ENCODE measurements at places on chromosomes 5 and 9.

DNA sequence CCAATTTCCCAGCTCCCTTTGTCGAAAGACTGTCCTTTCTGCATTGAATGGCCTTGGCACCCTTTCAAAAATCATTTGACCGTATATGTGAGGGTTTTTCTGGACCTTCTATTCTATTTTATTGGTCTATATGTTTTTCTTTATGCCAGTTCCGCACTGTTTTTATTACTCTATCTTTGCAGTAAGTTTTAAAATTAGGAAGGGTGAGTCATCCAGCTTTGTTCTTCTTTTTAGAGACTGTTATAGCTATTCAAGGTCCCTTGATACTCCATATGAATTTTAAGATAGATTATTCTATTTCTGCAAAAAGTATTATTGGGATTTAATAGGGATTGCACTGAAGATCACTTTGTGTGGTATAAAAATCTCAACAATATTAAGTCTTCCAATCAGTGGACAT, 44.2 kb upstream of the STARD4 start:
- DNase-seq: no peak

- peak; percentile 38 for DNase-seq
Observed at GRCh38 chr5:98770209-98770910, 3.1 kb upstream of the RGMB start.

- DNase-seq: no peak
Observed at GRCh38 chr9:8287501-8287900, 487.9 kb upstream of the DMAC1 start.

GRCh38 chr5:52825826-52826225, 38.1 kb downstream of the ITGA1 start:
- DNase-seq: no peak

DNA sequence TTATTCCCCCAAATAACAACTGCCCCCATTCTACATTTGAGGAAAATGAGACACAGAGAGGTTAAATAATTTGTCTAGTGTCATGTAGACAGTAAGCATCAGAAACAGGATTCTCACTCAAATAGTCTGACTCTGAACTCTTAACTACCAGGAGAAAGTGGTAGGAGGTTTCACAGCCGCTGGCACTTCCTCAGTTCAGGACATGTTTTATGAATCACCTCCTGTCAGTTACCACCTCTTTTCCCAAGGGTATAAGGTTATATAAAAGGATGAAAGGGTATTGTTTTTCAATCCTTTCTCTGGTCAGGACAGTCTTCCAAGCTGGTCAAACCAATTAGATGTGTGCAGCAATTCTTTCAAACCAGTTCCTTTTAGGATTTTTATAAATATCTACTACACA, 52.1 kb downstream of the TSSK1B start:
- DNase-seq: no peak

DNA sequence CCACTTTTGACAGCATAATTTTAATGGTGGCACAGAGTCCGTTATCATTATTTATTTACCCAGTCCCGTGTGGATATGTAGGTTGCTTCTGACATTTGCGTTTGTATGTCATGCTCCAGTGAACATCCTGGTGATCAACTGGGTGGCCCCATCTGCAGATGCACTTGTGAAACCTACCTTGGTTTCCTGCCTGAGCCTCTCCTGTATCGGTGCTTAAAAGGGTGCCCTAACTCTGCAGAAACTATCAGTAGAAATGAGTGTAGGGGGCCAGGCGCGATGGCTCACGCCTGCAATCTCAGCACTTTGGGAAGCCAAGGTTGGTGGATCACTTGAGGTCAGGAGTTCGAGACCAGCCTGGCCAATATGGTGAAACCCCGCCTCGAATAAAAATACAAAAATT, 92.1 kb upstream of the IER5L start:
- DNase-seq: no peak

- DNase-seq: no peak
Observed at GRCh38 chr5:130666462-130666861, 498.6 kb downstream of the HINT1 start.

DNA sequence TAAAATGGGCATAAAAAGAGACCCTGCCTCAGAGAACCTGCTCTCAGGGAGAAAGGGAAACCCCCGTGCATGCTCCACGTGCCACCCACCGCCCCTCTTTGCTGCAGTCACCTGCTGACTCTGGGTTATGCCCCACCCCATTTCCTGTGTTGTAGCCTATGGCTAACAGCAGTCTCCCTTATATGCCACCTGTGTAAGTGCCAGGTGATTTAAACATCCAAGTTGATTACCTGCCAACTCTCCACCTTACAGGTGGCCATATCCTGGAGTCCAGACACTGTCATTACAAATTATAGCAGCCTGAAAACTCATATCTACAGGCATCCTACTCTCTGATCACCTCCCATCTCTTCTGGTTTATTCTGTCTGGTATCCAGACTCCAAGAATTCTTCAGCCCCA, 242.6 kb downstream of the HSPA4 start:
- no peak for DNase-seq

DNA sequence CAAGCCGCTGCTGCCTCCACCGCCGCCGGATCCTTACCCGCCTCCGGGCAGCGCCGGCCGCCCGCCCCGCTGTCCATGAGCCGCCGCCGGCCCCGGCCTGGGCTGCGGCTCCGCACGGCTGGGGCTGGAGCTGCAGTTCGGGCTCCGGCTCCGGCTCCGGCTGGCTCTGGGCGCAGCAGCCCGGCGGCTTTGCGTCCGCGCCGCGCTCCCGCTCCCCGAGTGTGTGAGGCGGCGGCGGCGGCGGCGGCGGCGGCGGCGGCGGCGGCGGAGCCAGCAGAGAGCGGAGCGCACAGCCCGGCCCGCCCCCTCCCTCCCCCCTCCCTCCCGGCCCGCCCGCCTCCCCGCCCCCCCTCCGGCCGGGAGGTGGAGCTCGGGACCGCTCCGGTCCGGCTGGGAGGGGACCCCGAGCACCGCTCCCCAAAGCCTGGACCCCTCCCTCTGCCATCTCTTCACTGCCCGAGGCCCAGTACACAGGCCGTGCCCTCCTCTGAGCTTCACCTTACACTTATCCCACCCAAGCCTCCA, at the start of gene PCDH1:
TSS of gene PCDH1 (minus strand) at position 225 of the 525 bp plus-strand sequence. CDS start at position 77, 148 bp downstream.
- DNase-seq: no peak

DNA sequence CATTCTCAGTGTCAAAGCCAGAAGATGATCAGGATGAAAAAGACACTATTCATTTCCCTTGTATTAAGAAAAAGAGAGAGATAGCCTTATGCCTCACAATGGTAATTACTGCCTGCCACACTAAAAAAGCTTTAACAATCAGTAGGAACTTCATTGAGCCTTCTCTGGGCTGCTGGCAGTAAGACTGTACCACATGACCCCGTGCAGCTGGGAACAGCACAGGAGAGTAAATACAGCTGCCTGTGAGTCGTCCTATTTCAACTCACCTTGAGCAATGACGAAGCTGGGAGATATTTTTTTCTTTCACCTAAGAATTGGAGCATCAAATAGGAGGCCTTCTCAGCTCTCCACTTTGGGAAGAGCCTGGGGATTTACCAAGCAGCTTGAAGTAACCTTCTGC, 316.3 kb downstream of the GABRB2 start:
- no peak for DNase-seq

DNA sequence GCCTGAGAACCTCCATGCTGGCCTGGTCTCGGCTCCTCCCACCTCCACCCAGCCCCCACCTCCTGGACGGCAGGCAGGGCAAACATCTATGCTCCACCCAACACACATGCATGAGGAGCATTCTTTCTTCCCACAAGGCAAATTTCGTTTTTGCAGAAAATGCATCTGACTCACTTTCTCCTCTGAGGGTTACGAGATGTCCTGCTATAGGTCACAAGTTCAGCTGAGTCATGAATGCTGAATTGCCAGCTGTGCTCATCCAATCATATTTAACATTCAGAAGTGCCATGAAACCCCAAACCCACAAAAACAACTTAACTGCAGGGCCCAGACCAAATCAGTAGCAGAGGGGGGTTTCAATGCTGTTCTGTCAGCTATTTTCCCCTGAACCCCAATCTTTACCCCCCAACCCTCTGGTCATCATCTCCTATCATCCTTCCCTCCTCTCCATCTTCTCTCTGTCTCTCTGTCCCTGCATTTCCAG, 39.0 kb upstream of the OSMR start:
- DNase-seq: peak; percentile 77

DNA sequence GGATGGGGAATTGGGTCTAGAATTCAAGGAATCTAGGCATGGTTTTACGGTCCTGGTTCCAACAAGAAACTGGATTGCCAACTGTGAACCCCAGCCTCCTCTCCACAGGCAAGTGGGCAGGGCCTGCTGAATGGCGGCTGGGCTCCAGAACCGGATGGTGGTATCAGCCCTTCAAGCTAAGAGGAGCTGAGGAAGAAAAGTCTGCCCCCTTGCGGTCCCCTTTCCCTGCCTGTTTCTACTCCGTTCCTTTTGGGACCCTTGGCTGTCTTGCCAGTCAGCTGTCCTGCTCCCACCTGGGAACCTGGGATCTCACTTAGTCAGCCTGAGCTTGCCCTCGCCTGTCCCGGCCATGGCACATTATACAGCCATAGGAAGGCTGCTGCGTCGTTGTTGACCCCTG, 234.4 kb upstream of the DAPK1 start:
- no peak for DNase-seq

GRCh38 chr5:153552886-153553285, 62.4 kb downstream of the GRIA1 start:
- no peak for DNase-seq

DNA sequence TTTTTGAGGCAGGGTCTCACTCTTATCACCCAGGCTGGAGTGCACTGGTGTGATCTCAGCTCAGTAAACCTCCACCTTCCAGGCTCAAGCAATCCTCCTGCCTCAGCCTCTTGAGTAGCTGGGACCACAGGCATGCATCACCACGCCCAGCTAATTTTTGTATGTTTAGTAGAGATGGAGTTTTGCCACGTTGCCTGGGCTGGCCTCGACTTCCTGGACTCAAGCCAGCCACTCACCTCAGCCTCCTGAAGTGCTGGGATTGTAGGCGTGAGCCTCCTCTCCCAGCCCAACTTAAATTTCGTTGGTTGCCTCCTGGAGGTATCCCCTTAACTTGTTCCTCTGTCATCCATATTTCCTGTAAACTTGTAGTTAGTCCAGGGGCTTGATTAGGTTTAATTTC, 47.2 kb downstream of the RAB24 start:
- no peak for DNase-seq

DNA sequence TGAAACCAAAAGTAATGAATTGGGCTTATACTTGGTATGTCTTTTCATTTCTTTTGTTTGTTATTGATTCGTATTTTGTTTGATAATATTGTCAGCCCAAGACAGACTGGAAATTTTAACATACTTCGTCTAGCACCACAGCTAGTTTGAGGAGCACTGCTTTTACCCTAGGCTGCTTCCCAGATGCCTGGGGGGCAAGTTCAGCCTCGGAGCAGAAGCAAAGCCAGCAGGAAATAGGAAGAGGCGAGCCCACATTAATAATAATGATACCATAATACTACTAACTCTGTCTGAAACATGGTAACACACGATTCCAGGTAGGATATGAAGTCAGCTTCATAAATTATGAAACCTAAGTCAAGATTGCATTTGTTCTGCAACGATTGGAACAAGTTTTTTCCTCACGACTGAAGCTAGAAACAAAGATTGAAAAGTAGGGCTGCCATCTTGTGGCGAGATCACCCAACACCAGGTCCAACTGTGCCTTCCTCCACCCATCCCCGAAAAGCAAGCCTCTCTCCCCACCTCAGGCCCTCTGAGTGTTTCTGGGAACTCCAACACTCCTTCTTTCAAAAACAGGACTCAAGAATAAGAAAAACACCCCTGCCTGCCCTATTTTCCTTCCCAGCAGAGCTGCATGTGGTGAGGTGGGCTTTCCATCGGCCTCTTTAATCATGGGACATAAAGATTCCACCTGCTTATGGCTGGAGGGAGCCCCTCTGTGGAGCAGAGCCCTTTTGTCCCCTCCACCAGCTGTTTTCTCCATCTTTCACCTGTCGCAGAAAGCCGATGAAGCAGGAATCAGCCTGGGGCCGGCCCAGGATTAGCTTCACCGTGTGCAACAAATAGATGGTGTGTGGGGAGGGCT, 236.4 kb downstream of the CAAP1 start:
- DNase-seq: no peak

DNA sequence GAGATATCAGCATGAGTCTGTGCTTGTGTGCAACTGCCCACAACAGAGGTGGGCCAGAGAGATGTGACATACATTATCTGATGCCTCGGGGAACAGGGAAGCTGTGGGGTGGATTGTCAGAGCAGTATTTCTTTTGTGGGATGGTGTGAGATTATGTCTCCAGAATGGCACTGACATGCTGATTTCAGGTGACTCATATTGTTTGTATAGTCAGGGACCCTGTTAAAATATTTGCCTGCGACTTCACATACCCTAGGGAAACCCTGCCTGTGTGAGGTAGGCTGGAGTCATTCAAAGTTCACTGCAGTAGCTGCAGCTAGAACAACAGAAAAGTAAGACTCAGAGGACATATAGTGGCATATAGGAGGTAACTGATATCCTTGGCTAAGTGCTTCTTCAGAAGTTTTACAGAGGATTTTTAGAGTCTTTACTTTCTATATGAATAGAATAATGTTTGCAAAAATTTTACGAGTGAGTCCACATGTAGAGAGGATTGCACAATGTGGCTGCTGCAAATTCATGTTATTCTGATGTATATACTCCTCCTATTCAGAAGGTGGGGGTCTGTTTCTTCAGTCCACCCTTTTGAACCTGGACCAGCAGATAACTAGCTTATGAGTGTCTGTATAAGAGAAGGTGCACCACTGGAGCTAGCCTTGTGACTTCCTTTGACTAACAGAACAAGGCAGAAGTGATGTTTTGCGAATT, 89.3 kb downstream of the MACIR start:
- no peak for DNase-seq

GRCh38 chr5:112647428-112647827, 90.3 kb upstream of the APC start:
- no peak for DNase-seq

- DNase-seq: no peak
Observed at GRCh38 chr9:77731930-77732329, 83.8 kb upstream of the GNA14 start.

GRCh38 chr9:130306823-130307666, 41.5 kb downstream of the HMCN2 start:
- DNase-seq: no peak

- no peak for DNase-seq
Observed at GRCh38 chr9:112029921-112030444, 133.4 kb downstream of the UGCG start.
